ENCODE measurements at places on chromosomes 1 and 21.

GRCh38 chr1:80542231-80542630, 1258.5 kb upstream of the ADGRL2 start:
- DNase-seq: no peak

GRCh38 chr1:43582162-43582566, 51.5 kb downstream of the PTPRF start:
- no peak for DNase-seq

- no peak for DNase-seq
Observed at GRCh38 chr1:235018161-235018560, 110.5 kb downstream of the TOMM20 start.

GRCh38 chr1:207064561-207064960, 11.5 kb downstream of the PFKFB2 start:
- no peak for DNase-seq

Data from activated T-helper 1 cell treated with Interleukin-2 at 50 U/mL for 16 hours (primary cell).